ENCODE measurements at places on chromosomes 3 and 15.

DNA sequence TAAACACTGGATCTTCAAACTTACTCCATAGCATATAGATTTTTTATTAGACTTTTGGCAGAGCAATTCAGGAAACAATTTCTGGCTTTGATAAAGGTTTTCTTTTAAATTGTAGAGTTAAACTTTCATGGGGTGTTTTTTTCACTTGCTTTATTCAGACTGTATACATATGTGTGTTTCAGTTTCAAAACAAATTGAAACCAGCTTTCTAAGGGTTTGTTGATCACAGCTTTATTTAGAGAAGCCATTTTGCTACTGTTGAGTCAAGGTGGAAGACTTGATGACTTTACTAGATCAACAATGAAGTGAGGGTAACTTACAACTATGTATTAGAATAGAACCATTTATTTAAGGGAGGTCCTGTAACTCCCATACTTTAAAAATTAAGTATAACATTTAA is 6.2 kb downstream of the UBE2E1 start:
- no peak for DNase-seq

DNA sequence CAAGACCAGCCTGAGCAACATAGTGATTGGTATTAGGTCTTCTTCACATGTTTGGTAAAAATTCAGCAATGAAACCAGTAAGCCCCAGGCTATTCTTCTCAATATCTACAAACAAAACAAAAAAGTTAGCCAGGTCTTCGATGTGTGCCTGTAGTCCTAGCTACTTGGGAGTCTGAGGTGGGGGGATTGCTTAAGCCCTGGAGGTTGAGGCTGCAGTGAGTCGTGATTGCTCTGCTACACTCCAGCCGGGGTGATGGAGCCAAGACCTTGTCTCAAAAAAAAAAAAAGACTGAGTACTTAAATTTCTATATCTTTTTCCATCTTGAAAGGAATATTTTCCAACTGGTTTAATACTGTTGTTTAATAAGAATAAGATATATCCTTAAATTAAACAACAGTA is 106.8 kb downstream of the MBNL1 start:
- DNase-seq = no peak

DNA sequence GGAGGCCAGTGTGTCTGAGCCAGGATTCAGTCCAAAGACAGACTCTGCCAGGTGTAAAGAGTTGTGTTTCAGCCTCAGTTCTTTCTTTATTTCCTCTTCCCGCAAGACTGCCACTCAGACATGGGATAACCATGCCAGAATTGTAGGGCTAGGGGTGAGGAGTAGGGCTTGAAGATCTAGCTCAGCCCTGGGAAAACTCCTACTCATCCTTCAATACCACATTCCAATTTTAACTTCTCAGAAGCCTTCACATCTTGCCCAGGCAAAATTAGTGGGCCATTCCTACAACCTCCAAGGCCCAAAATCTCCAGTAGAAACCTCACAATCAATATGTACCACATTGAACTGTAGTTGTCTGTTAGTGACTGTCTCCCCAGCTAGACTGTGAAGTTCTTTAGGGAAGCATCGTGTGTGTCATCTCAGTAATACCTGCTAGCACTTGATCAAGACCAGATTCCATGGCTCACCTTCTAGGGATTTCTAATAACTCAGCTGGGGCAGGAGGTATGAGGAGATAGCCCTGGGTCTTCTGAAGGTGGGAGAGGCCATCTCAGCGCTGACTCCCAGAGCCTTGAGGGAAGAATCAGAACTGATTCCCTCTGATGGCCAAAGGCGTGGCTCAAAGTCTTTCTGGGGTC is 19.7 kb downstream of the HRH1 start:
- no peak for DNase-seq

GRCh38 chr3:184993394-184993793 is 159.5 kb downstream of the C3orf70 start:
- no peak for DNase-seq

GRCh38 chr15:91520850-91521249 is 332.7 kb upstream of the SLCO3A1 start:
- DNase-seq = no peak

DNA sequence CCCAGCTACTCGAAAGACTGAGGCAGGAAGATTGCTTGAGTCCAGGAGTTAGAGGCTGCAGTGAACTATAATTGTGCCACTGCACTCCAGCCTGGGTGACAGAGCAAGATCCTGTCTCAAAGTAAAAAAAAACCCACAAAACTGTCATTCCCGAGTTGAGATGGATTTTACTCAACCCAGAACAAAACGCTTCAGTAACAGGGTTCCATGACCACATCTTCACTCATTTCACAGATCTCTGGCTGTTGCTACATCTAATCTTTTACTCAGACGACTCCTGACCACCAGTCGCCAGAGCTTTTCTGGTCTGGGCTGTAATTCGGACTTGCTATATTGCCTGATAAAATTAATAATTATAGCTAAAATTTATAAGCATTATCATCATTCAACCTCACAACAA is 2.4 kb downstream of the DRD3 start:
- no peak for DNase-seq

GRCh38 chr3:168801794-168802193 is 706.1 kb upstream of the GOLIM4 start:
- no peak for DNase-seq

DNA sequence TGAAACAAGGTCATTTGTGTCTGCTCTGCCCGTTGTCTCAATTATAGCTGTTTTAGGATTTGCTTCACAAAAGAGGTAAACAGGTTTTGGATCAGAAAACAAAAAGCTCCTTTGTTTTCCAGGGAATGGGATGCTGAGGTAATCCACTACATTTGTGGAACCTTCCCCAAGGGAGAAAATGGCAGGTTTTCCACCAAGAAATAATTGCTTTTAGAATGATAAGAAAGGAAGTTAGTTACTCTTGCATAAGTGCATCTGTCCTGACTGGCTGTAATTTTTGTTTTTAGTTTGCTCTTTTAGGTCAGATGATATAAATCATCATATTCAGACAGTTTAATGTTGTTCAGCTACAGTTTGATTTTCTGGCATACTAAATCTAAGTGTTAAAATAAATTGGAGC is 198.5 kb upstream of the COL8A1 start:
- no peak for DNase-seq

DNA sequence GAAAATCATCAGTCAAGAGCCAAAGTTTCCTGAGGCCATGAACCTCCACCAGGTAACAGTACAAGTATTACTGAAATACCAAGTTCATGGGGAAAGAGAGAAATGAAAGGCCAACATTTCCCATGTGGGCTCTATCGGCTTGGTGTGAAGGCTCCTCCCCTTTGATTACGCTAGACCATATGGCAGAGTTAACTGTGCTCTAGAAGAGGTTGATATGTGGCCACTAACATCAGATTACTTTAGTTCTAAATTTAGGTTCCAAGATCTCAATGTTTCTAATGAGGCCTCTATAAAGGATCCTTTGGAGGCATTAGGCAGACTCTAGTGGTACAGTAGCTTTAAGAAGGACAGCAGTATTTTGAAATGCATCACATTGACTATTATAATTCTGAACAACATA is 127.1 kb downstream of the SEMA6D start:
- no peak for DNase-seq

GRCh38 chr3:61928039-61928438 is 366.7 kb downstream of the PTPRG start:
- DNase-seq = no peak

- no peak for DNase-seq
Measured at GRCh38 chr3:141528800-141529199, 42.0 kb downstream of the RASA2 start.

DNA sequence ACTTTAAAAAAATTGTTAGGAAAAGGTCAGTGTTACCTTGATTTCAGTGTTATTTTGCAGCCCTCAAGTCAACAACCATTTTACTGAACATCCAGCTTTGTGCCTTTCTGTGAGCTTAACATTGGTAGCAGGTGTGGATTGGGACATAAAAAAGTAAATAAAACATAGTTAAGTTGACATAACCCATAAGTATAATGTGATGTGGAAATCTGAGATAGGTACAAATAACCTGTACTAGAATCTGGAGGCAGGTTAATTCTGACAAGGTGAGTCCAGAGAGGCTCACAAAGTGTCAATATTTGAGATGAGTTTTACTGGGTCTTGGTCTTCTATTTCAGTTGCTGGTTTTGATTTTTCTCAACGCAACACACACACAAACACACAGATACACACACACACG is 151.3 kb downstream of the LPP start:
- no peak for DNase-seq

DNA sequence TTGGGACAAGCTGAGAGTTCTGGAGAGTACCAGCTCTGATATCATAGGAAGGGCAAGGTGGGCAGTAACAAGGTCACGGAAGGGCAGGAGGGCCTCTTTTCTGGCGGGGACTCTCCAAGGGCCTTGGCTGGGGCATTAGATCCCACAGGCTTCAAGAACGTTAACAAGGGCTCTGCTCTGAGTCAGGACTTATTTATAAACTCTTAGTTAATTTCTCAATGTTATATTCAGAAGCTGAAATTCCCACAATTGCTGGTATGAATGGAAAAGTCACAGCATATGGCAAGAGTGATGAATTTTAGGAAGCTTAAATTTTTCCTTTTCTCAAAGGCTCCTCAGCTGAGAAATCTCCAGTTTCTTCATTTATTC is 320.2 kb upstream of the TBC1D5 start:
- no peak for DNase-seq

GRCh38 chr3:29515451-29515850 is 234.6 kb downstream of the RBMS3 start:
- DNase-seq = no peak

DNA sequence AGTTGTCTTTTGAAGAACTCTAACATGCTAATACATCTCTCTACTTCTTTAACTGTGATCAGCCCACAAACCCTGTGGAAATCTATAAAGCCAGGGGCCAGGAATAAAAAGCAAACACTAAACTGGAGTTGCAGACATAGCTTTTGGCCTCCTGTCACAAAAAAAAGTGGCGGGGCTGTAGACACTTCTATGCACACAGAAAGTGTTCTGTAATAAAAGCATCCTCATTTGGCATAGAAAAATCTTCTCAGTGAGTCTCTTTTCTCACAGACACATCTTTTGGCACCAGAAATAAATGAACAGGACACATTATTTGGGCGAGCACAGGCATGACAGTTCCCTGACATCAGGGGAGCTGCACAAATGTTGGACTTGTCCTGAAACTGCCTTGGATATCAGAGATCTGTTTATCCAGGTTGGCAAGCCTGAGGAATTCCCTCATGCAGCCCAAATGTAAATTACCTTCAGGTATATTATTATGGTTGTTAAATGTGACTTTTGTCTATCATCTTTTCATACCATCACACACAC is 355.4 kb downstream of the FGF12 start:
- DNase-seq = no peak

- DNase-seq = no peak
Measured at GRCh38 chr3:122688996-122689395, 8.4 kb downstream of the PARP14 start.

- no peak for DNase-seq
Measured at GRCh38 chr15:37122703-37123102, 22.4 kb upstream of the MEIS2 start.

GRCh38 chr15:96893159-96893906 is 562.8 kb downstream of the NR2F2 start:
- no peak for DNase-seq

- no peak for DNase-seq
Measured at GRCh38 chr3:157920822-157921700, 185.2 kb downstream of the SHOX2 start.

DNA sequence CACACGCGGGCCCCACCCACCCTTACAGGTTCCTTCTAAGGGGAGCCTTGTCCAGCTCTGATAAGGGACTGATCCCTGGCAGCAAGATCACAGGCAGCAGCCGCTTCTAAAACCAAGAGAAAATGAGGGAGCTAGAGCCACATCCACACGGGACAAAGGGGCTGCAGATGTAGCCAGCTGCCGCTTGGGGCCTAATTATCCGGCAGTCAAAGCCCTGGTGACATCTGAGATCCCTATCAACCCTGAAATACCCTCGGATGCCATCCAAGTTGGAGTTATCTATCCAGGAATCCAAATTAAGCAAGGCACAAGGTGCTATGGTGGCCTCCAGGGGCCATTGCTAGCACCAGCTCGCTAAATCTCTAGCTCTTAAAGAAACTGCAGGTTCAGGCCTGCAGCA is 248.3 kb downstream of the VPS13C start:
- no peak for DNase-seq

GRCh38 chr3:11665331-11665730 is 21.6 kb upstream of the VGLL4 start:
- no peak for DNase-seq

DNA sequence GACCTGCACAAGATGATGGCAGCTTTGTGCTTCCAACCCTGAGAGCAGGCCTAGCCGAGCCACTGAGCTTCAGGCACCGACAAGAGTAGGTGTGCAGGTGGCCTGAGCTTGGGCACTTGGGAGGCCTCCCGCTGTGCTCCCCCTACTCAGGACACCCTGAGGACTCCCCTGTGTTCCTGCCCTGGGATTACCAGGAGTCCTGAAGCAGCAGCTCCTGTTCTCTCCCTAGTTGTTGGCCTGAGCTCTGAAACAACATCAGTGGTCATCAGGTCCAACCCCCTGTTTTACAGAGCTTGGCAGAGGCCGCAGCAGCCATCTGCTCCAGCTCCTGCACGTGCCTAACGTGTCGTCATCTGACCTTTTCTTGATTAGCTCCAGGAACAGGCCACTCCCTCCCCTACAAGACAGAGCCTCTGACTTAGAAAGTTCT is 8.0 kb upstream of the MESP2 start:
- no peak for DNase-seq

- DNase-seq = no peak
Measured at GRCh38 chr15:69390575-69390974, 23.6 kb upstream of the KIF23 start.

DNA sequence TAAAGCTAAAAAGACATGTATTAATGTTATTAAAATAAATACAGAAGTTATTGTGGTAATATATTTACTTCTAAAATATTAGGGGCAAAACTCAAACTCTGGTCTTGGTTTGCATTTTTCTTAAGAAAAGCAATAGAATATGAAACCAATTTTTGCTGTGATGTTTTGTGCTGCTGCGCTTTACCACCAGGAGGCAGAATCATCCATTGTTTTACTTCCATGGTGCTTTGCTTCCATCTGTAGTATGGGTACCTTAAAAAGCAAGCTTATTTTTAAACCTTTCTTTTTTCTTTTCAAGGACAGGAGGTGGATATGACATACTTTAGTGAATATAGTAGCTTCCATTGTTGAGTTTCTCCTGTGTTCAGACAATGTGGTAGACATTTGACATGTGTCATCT is 46.6 kb upstream of the MRPL3 start:
- peak; percentile 4 for DNase-seq

Data from germinal center (tissue), 1 donor.